Activated T-helper 1 cell treated with anti-CD3 and anti-CD28 coated beads, Interleukin-12 subunit alpha, Interleukin-12 subunit beta, Interleukin-2, Interleukin-4 antibody, amounts not matched to agents 30 ng/mL and 10 ng/mL and 1 ng/mL, durations not matched to agents 14 hours and 24 hours and 36 hours (primary cell): ENCODE measurements at places on chromosomes 7 and 10. TPM values are rescaled to one million over a fixed set of nuclear protein-coding genes. Genes with fewer than 3 reads are reported as not detected.

DNA sequence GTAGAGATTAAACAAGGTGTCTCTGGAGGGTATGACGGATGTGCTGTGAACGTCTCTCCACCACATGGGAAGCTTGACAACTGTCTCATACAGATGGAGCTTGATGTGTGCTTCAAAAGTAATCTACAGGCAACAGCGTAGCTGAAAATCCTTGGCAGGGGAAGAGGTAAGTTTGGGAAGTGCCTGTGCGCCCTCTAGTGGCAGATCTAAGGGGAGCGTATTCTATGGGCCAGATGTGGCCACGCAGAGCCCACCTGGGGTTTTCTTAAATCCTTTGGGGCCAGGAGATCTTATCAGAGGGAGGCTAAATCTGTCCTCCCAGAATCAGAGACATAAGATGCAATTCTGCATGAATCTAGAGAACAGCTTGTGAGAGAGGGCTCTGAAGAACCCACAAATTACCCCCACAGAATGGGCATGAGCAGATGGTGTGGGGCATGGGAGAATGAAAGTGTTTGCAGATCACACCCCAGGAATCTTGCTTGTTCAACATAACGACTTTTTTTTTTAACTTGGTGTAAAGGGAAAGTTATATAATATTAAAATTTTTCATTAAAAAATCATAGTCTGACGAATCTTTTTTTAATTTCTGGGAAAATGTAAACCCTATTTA is 91.2 kb upstream of the MPP7 start:
- peak; percentile 24 for DNase-seq

DNA sequence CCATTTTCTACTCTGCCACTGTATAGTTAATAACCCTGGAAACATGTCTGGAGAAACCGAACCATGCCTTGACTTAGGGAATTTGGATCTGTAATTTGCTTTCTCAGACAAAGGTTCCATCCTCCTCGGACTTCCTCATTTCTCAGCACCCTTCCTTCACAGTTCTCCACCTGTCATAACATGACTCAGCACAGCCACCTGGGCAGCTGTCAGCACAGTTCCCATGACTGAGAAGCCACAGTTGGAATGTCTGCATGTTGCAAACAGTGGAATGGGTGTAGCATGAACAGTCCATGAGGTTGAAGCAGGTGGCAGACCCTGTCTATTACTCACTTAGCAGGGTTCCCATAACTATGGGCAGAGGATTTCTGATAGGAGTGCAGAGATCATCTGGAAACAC is 634 bp upstream of the OR9A4 start:
- no peak for DNase-seq

Gene IFIT1B
- not detected in 2 replicates for total RNA-seq

Gene FOXI2
- total RNA-seq: not detected in 2 replicates

Gene OGA
- total RNA-seq: 113 and 117 TPM in 2 replicates

DNA sequence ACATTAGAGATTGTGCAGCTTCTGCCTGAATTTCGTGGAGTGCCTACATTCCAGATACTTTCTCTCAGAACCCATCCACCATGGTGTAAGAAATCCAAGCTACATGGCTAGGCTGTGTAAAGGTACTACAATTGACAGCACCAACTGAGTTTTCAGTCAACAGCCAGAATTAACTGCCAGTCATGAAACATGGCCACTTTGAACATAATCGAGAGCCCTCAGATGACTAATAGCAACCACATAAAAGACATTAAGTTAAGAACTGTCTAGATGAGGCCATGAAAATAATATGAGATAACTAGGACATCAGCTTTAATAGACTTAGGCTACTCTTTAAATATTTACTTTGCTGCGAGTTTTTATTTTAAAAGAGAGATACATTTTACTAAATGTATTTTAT is 1106.8 kb upstream of the LRRTM3 start:
- DNase-seq: no peak

GRCh38 chr10:129373718-129374117 is 93.3 kb upstream of the MGMT start:
- no peak for DNase-seq

- no peak for DNase-seq
These were observed 84.3 kb downstream of the CUL2 start for GRCh38 chr10:35005868-35006267.

DNA sequence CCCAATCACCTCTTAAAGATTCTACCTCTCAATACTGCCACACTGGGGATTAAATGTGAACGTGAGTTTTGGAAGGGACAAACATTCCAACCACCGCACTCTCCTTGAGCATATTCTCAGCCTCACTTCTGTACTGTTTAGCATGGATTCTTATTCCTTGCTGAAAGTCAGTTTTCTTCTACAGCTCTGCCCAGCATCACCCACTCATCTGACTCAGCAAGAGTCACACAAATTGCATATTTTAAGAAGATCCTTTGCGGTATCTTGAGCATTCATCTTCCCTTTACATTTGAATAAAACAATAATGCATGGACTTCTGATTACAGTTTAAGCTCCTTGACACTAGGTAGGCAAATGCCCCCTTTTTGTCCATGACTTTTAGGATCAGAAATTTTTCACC is 251.6 kb upstream of the MKLN1 start:
- DNase-seq: no peak

DNA sequence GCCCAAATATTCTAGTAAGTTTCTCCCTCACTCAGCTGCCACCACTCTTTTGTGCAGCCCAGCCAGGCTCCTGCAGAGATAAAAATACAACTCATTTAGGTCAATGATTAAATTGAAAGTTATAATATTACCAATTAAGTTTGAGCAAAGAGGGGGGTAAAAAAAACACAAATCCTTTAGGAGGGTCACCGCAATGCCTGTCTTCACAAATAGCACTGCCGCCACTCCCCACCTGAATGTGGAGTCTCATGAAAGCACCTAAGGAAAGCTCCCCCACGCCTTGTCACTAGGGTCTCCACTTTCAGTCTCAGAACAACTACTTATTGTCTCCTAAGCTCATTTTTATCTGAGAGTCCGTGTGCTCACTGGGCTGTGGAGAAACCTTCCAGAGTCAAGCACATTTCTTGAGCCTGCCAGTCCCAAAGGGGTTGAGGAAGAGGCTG is 148.7 kb downstream of the FGFR2 start:
- DNase-seq: no peak

GRCh38 chr7:130324306-130324943 is 20.2 kb upstream of the CPA5 start:
- DNase-seq: no peak

- DNase-seq: no peak
These were observed 54.5 kb downstream of the COL1A2 start for GRCh38 chr7:94449151-94449725.

- DNase-seq: no peak
These were observed 68.1 kb upstream of the NANOS1 start for GRCh38 chr10:118961436-118961835.

GRCh38 chr7:151796091-151796870 is 80.6 kb downstream of the PRKAG2 start:
- DNase-seq: no peak

Gene NT5C3A
- total RNA-seq: 36.2 and 43.9 TPM in 2 replicates

GRCh38 chr7:99514050-99514449 is 9.6 kb downstream of the ZKSCAN5 start:
- no peak for DNase-seq

Gene PVRIG
- 30.5 and 31.2 TPM in 2 replicates for total RNA-seq

DNA sequence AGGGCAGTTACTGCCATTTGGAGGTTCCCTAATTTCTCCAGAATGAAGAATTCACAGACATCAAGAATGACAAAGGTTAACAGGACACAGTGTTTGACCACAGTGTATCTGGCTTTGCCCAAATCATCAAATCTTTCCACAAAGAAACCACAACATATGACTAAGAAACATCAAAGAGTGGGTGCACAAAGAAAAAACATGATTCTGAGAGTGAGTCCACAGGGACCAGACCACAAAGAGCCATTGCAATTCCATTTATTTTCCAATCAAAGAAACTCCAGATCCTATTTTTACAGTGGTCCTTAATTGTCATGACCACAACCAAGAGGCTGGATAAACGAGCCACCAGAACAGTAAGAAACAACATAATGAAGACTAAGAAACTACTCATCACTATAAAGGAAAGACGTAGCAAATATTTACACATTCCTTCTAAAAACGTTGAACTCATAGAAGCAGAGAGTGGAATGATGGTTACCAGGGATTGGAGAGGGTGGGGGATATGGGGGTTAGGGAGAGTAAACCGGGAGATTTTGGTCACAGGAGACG is 286.5 kb downstream of the DOCK4 start:
- no peak for DNase-seq

Gene CYP26C1
- total RNA-seq: not detected in 2 replicates

Gene CPN1
- not detected in 2 replicates for total RNA-seq

GRCh38 chr10:48517911-48518811 is 86.7 kb downstream of the ARHGAP22 start:
- no peak for DNase-seq

DNA sequence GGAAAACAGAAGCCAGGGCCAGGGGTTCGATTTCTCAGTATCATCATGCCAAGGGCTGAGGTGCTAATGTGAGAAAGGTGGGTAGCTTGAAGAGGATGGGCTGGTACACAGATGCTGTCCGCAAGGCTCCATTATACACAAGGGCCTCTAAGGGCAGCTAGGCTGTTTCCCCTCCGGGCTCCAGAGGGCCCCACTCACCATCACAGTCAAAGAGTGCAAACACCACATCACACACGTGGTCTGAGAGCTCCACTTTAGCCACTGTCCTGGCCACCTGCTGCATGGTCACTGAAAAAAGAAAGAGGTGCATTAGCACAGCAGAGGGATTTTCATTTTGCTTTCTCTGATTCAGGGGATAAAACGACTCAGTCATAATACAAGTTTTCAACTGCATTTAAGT is 20.9 kb upstream of the DNAJB12 start:
- DNase-seq: no peak

- no peak for DNase-seq
These were observed 6.8 kb upstream of the GPR15LG start for GRCh38 chr10:84166620-84167288.

Gene NRAP
- not detected in 2 replicates for total RNA-seq

GRCh38 chr10:88794731-88795130 is 7.8 kb upstream of the LIPM start:
- no peak for DNase-seq

Gene SRGN
- total RNA-seq: 1,217 and 1,242 TPM in 2 replicates

Gene MEIG1
- 0.44 TPM in 1 of 2 replicates, not detected in the other for total RNA-seq

Gene NACAD
- total RNA-seq: 0.05 TPM in 1 of 2 replicates, not detected in the other
